IMR-90 (cell line): ENCODE measurements at places on chromosomes 7 and 10. TPM values are rescaled to one million over a fixed set of nuclear protein-coding genes. Genes with fewer than 3 reads are reported as not detected.

OPALIN gene
- not detected in 2 replicates for total RNA-seq

EPHB4 gene
- 35.0 and 36.4 TPM in 2 replicates for total RNA-seq

NEUROD6 gene
- not detected in 2 replicates for total RNA-seq

SSC4D gene
- total RNA-seq = 0.36 and 0.56 TPM in 2 replicates

TMEM213 gene
- total RNA-seq = not detected in 2 replicates

CALHM1 gene
- total RNA-seq = not detected in 2 replicates

SORCS1 gene
- total RNA-seq = under 0.01 TPM in 1 of 2 replicates, not detected in the other

HMX2 gene
- not detected in 2 replicates for total RNA-seq

ADAM8 gene
- total RNA-seq = under 0.01 and 0.28 TPM in 2 replicates

FAM13C gene
- 2.9 and 3.3 TPM in 2 replicates for total RNA-seq

CH25H gene
- total RNA-seq = 0.18 TPM in 1 of 2 replicates, not detected in the other

GCK gene
- total RNA-seq = 0.18 and 0.28 TPM in 2 replicates

TRRAP gene
- total RNA-seq = 12.5 TPM in 2 replicates

DENND2A gene
- total RNA-seq = 7.5 and 7.8 TPM in 2 replicates

KLF14 gene
- not detected in 2 replicates for total RNA-seq

DENND11 gene
- total RNA-seq = 5.0 TPM in 2 replicates

AEBP1 gene
- 1.1 and 1.4 TPM in 2 replicates for total RNA-seq

STX1A gene
- total RNA-seq = 9.3 and 10.0 TPM in 2 replicates

C10orf62 gene
- not detected in 2 replicates for total RNA-seq

TMEM139 gene
- total RNA-seq = not detected in 2 replicates

EGFR gene
- 60.4 and 63.9 TPM in 2 replicates for total RNA-seq

GTPBP4 gene
- 46.2 and 71.7 TPM in 2 replicates for total RNA-seq

CLCN1 gene
- total RNA-seq = not detected in 2 replicates

NKX2-3 gene
- not detected in 2 replicates for total RNA-seq

SLC13A1 gene
- total RNA-seq = not detected in 2 replicates

TMEM236 gene
- not detected in 2 replicates for total RNA-seq

SEMA3C gene
- 97.1 and 116 TPM in 2 replicates for total RNA-seq

TSPAN12 gene
- 0.72 and 1.1 TPM in 2 replicates for total RNA-seq

PLCE1 gene
- 3.9 and 4.5 TPM in 2 replicates for total RNA-seq

MEIG1 gene
- not detected in 2 replicates for total RNA-seq

NIPSNAP2 gene
- 42.8 and 53.0 TPM in 2 replicates for total RNA-seq

CAMK2B gene
- 0.18 and 0.28 TPM in 2 replicates for total RNA-seq

LBX1 gene
- not detected in 2 replicates for total RNA-seq

HYAL4 gene
- total RNA-seq = not detected in 2 replicates

OR2A1 gene
- total RNA-seq = not detected in 2 replicates

XRCC2 gene
- 3.6 and 5.6 TPM in 2 replicates for total RNA-seq

ATP6V0A4 gene
- under 0.01 and 0.18 TPM in 2 replicates for total RNA-seq
